Activated naive CD4-positive, alpha-beta T cell (primary cell): ENCODE measurements at places on chromosomes 16 and 17.

DNA sequence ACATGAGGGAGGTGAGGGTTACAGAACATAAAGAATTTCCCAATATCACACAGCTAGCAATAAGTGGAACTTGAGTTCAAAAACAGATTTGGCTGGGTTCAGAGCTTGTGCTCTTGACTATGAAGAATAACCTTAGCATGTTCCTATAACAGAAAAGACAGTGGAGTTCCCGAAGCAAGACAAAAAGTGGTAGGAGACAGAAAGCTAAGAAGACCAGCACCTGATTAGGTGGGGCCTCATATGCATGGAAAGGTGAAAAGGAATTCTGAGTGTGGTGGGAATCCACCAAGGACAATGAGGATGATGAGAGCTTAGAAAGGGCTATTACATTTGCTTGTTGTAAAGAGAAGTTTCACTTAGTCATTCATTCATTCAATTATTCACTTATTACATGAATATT is 26.6 kb upstream of the CDYL2 start:
- DNase-seq = no peak

- DNase-seq = no peak
These were observed 1.3 kb downstream of the RASL10B start for GRCh38 chr17:35732806-35733136.

GRCh38 chr17:58352596-58353388 is 791 bp upstream of the SUPT4H1 start:
- DNase-seq = no peak

DNA sequence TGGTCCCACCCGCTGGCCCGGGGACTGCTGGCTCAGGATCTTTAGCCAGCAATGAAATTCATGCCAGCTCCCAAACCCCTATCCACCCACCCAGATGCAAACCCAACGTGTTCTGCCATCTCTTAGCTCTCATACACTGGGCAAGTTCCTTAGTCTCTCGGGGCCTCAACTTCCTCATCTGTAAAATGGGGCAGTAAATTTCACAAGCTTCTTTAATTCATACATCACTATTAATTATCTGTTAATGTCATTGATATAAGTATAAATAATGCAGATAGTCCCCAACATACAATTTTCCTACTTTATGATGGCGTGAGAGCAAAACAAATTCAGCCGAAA is 398.7 kb downstream of the SOX9 start:
- DNase-seq = no peak

GRCh38 chr16:54050459-54051210 is 236.0 kb downstream of the IRX3 start:
- DNase-seq = no peak

GRCh38 chr16:74766729-74767128 is 7.9 kb downstream of the FA2H start:
- DNase-seq = no peak

DNA sequence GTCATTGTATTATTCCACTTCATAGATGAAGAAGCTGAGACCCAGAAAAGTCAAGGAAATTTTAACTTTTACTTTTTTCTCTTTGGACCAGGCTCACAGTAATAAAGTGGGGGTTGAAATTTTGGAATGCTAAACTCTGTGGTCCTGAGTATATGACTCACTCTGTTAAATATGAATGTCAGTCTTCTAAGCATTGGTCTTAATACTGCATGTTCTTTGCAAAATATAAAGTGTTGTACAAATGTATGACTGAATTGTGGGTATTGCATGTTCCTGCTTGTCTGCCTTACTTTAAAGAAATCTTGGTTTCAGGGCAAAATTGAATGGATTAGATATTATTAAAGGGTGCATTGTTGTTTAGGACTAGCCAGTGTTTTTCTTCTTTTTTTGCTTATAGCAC is 950.8 kb upstream of the GOT2 start:
- no peak for DNase-seq

GRCh38 chr16:77439106-77439505 is 4.3 kb upstream of the ADAMTS18 start:
- DNase-seq = no peak

GRCh38 chr16:87955302-87956097 is 4.3 kb downstream of the BANP start:
- DNase-seq = no peak

DNA sequence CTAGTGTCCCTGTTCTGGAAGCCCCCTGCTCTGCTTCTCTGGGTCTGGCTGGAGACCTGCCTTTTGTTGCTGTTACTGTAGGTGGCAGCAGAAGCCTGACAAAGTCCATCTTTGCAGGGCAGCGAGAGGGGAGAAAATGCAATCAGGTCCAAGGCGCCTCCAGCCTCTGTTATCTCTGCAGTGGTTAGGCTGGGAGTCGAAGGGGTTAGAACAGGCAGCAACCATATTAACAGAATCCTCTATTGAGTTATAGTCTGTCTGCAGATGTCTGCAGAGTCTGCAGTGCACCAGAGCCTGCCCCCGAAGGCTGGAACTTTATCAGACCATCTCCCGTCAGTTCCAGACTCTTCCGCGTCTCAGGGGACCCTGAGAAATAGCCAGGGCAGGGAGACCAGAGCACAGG is 404.9 kb upstream of the EEF2KMT start:
- no peak for DNase-seq

- no peak for DNase-seq
These were observed 41.9 kb downstream of the NFAT5 start for GRCh38 chr16:69607674-69608073.

DNA sequence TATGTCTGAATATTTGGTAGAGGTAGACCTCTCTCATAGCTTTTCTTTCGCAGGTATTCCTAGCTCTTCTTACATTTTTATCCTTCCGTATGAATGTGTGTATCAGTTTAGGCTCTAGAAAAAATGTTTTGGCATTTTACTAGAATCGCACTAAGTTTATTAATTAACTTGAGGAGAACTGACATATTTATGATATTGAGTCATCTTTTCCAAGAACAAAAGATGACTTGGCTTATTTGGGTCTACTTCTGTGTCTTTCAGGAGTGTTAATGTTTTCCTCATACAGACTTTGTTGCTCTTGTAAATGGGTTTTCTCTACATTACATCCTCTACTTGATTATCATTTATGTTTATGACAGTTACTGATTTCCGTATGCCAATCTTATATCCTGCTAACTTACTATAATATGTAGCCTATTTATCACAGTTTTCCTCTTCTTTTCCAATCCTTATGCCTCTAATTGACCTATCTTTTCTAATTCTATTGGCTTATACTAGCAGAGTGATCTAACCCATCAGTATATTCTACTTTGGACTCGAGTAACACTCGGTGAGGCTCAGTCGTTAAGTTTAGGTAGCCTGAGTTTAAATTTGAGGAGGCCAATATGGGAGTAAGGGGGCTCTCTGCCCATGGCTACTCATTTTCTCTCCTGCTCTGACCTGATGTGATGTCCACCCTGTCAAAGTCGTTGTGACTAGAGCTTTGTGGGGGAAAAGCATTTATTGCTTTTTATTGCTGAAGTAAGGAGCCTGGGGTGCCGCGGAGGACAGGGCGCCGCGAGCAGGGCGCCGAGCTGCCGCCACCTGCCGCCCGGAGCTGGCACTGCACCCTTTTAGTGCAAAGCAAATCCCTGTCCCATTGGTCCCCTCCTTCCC is 20.0 kb downstream of the ST6GALNAC1 start:
- peak; percentile 34 for DNase-seq

DNA sequence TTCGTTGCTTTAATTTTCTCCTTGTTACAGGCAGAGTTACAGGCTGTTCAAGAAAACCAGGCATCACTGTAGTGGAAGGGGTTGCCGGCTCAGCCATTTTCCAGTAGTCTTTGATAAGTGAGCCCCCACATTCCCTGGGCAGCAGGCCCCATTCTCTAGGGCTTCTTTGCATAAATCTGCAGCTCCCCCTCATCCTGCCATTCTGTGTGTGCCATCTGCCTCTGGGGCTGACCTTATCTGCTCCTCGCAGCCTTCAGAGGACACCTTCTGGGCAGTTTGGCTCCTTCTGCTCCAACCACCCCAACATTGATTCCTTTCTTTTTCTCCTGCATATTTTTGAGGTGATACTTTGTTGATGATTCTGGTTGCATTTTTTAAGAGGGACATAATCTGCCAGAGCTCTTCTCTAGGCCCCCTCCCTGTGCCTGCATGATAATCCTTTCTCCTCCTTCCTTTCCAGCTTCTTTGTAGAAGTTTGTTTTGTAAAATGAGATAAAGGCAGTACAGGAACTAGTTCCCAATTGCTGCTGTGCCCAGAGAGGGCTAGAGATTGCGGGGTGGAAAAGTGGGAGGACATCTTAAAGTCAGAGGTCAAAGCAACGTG is 17.1 kb downstream of the RND2 start:
- no peak for DNase-seq

GRCh38 chr17:66840061-66840460 is 5.1 kb downstream of the CACNG5 start:
- no peak for DNase-seq

- no peak for DNase-seq
These were observed 17.5 kb downstream of the WIPI1 start for GRCh38 chr17:68439656-68440290.

DNA sequence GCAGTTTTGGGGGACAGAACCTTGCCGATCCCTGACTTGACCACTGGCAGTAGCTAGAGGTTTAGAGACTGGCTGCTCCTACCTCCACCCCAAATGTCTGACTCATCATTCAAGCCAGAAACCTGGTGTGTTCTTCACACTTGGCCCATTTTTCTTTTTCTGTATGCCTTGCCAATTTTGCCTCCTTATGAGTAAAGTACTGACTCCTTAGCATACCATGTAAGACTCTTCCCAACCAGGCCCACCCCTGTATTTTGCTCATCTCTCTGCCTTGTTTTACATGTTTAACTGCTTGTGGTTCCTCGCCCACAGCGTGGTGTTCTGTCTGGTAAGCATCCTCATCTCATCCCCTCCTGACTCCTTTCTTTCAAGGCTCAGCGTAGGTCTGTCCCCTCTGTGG is 37.9 kb downstream of the NUP88 start:
- no peak for DNase-seq

DNA sequence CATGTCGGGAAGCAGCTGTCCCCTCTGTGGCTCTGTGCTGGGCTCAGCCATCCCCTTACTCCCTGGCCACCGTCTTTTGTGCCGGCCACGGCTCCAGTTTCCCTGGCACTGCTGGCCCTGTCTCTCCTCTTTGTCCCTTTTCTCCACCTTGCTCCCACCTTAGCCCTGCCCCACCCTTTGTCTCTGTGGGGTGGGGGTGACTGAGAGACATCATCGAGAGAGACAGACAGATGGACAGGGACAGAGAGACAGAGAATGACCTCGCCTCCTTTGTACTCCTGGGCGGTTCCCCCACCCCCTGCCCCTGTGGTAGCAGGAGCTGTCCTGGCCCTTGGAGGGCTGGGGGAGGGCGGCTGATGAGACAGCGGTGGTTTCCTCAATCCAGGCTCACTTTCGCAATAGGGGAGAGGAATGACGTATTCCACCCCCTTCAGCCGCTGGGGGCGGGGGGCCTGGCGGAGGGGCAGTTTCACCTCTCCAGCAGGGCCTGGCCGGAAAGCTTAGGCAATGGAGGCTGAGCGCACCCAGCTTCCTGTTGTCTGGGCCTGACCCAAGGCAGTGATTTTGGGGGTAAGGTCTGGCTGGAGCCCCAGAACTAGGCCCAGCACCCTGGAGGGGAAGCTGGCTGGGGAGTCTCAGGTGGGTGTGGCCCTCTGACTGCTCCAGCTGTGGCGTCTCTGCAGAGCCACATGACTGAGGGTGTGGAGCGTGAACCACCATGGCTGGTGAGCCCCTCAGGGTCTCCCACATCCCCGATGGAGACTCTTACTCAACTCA is 7.3 kb downstream of the FMNL1 start:
- peak; percentile 70 for DNase-seq

GRCh38 chr17:33910200-33910857 is 344.8 kb upstream of the CCL2 start:
- DNase-seq = no peak

DNA sequence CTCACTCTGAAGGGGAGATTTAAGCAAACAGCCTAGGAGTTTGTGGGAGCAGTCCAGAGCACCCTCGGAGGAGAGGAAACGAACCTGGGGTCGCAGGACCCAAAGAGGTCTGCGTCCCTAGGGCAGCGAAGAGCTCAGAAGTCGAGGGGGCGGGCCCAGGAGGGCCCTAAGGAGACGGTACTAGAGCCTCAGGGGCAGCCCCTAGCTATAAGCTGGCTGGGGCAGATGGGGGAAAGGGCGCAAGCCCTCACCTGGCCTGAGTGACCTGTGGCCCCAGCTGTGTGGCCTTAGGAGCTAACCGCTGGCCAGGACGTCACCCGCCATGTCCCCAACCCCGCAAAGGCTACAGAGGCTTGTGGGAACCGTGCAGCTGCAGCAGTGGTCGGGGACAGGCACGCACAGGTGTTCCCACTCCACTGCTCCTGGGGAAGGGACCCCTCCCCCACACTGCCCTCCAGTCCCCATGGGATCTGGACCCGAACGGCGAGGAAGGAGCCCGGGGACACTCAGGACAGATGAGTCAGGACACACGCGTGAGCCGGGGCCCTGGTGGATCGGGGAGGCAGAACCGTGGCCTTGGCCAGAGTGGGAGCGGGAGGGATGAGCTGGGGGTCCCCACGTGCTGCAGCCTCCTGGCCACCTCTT is 2.0 kb upstream of the CTRB2 start:
- DNase-seq = no peak

GRCh38 chr16:19228575-19228974 is 57.0 kb upstream of the CLEC19A start:
- DNase-seq = no peak

DNA sequence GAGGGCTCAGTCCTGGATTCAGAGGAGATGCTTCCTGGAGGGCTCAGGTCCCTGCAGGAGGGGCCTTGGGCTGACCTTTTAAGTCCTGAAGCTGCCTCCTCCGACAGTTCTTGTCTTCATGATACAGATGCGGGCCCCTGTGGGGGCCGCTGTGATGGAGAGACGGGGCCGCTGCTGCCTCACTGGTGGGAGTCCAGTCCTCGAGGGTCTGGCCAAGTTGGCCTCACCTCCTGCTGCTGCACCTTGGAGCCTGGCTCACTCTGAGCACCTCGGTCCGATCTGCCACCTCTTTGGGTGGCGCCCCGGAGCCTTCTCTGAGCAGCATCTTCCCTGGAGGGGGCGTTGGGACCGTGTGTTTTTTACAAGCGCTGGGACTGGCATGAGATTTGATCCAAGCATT is 79.1 kb downstream of the KLHDC4 start:
- no peak for DNase-seq

- no peak for DNase-seq
These were observed 2.5 kb downstream of the EIF1 start for GRCh38 chr17:41691031-41691777.

- DNase-seq = peak; percentile 66
These were observed 1.7 kb downstream of the SPHK1 start for GRCh38 chr17:76385892-76386786.

DNA sequence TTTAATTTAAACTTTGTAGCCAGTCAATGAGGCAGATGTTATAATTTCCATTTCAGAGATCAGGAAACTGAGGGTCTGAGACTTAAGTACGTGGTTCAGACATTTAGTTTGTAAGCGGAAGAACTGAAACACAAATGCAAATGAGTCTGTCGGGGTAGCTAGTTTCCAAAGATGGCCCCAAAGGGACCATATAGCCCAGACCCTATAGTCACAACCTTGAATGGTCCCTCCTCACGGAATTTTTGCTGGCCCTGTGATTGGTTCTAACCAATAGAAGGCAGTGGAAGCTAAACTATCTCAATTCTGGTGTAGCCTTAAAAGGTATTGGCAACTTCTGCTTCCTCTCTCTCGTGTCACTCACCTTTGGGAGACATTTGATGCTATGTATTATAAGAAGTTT is 7.5 kb upstream of the BCO1 start:
- DNase-seq = no peak
